ENCODE measurements at places on chromosomes 1 and 21. TPM values are rescaled to one million over a fixed set of nuclear protein-coding genes. Genes with fewer than 3 reads are reported as not detected.
A peak's percentile ranks its signal among the peaks of the same experiment; 100 is the strongest.

- DNase-seq, result no peak
Measured at GRCh38 chr1:91057784-91058183, 35.9 kb upstream of the ZNF644 start.

GRCh38 chr1:74333244-74333643 is 98.1 kb downstream of the TNNI3K start:
- no peak for DNase-seq

DNA sequence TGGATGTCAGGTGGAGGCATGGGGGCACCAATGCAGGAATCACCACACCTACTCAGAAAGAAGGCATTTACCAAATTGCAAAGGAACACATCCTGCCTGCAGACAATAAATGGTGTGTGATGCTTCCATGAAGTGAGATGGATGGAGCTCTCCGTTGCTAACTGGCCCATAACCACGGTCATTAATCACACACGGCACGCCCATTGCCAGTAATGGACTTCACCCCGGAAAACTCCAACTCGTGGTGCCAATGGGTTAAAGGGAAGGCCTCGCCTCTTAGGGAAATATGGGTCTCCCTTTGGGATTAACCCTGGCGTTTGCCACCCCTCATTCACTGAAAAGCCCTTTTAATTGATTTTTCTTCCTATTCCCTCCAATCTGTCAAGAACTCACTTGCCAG is 443.1 kb upstream of the DAB1 start:
- DNase-seq, result no peak

- no peak for DNase-seq
Measured at GRCh38 chr1:31273619-31274018, 23.0 kb downstream of the SNRNP40 start.

DNA sequence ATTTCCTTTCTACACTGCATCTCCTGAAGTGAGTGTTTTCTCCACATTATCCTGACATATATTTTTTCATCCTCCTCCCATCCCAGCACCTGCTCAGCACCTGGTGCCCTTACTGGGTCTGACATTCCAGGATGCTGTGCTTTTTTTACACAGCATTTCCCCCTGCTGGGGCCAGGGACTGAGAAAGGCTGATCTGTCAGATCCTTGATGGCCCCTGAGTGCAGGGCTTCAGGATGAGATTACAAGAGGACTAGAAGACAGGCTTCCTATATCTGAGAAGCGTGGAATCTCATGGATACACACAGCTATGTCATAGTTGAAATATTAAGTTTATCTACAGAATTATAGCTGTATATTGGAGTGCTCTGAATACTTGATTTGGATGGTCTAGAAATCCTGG is 24.4 kb downstream of the RCAN1 start:
- DNase-seq, result no peak

The DMRTA2 gene
- polyA plus RNA-seq, result 0.05 TPM

- DNase-seq, result no peak
Measured at GRCh38 chr1:184485751-184486723, 99.2 kb downstream of the C1orf21 start.

- DNase-seq, result no peak
Measured at GRCh38 chr1:244796719-244797406, 38.6 kb upstream of the COX20 start.

DNA sequence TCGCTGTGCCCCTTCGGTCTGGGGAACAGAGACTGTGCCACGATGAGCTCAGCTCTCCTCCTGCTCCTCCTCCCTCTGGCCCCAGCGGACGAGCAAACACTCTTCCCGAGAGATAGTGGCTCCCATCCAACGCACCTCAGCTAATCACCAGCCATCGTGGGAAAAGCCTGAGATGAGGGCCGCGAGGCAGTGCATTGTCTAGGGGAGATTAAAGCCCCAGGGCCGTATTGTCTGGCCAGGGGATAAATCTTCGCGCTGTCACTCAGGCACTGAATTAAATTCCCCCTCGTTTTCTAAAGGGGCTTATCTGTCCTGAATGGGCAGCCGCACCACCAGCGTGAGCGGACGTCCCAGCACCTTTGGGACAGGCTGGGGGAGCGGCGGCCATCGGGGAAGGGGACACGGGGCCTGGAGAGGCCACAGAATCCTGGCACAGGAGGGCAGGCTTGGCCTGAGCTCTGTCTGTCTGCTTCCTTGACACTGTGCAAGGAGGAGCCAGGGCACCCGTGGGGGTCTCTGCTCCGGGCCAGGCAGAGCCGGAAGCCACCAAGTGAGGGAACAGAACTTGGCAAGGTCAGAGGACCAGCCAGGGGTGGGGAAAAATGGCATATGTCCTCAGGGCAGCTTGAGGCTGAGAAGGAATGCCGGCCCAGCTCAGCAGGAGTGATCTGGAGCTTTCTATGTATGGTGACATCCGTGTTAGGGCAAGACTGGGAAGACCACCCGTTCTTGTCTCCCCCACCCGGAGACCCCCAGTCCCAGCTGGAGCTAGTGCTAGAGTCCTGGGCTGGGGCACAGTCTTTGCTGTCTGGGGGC is 32.3 kb downstream of the PRDM16 start:
- no peak for DNase-seq

- DNase-seq, result peak; percentile 83
Measured at GRCh38 chr1:6889875-6890480, 104.7 kb downstream of the CAMTA1 start.

DNA sequence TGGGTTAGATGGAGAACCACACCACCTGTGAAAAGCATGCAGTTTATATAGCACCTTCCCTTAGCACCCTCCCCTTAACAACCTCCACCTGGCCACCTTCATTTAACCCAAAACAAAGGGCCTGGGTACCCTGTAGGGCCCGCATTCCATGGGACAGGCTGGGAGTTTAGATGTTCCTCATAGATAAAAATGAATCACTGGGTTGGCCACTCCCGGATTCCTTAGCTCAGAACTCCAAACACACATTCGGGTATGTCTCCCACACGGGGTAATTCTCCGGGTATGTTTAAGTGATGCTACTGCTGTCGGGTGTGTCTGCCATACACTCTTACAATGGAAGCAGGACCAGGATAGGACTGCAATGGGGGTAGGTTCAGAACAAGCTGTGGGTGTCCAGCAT is 43.9 kb upstream of the FOXO6 start:
- DNase-seq, result no peak

GRCh38 chr1:98059620-98060019 is 138.8 kb upstream of the DPYD start:
- DNase-seq, result no peak

- DNase-seq, result no peak
Measured at GRCh38 chr1:48906729-48907128, 130.0 kb upstream of the BEND5 start.

- DNase-seq, result peak; percentile 87
Measured at GRCh38 chr1:6065093-6065858, 19.6 kb downstream of the KCNAB2 start.

The ZFYVE9 gene
- polyA plus RNA-seq, result 6.2 TPM

The SHE gene
- 16.4 TPM for polyA plus RNA-seq

GRCh38 chr1:230176871-230177411 is 109.9 kb downstream of the GALNT2 start:
- DNase-seq, result peak; percentile 92

GRCh38 chr1:11653101-11653860 is 948 bp downstream of the FBXO2 start:
- DNase-seq, result peak; percentile 54

DNA sequence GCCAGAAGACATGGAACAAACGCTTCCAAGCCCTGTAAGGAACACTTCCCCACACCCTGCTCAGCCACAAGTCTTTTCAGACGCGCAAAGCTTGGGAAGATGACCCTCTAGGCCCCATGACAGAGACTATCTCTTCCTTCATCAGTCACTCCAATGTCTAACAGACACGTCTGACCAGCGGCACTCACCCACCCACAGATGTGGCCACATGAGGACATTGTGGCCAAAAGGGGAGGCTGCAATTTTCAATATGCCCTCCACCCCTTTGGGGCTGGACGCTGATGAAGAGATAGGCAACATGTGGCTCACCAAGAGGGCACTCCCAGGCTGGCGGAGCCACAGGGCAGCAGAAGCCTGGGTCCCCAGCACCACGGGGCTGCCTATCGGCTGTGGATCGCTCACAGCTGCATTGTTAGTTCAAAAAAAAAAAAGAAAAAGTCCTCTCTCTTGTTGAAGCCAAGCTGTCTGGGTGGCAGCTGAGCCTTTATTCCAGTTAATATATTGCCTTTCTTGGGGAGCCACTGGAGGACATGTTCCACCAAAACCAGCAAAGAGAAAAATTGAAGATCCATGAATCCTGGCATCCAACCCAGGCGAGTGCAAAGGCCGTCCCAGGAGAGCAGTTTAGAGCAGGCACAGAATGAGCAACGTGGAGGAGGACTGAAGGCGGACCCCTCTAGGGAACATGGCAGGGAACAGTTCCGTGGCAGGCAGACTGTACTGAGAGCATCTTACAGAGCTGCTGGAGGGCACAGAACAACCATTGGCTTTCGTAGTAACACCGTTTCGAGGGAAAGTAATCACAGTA is 52.7 kb upstream of the GPR153 start:
- no peak for DNase-seq

- DNase-seq, result peak; percentile 64
Measured at GRCh38 chr1:200890818-200891773, 3.6 kb upstream of the INAVA start.

DNA sequence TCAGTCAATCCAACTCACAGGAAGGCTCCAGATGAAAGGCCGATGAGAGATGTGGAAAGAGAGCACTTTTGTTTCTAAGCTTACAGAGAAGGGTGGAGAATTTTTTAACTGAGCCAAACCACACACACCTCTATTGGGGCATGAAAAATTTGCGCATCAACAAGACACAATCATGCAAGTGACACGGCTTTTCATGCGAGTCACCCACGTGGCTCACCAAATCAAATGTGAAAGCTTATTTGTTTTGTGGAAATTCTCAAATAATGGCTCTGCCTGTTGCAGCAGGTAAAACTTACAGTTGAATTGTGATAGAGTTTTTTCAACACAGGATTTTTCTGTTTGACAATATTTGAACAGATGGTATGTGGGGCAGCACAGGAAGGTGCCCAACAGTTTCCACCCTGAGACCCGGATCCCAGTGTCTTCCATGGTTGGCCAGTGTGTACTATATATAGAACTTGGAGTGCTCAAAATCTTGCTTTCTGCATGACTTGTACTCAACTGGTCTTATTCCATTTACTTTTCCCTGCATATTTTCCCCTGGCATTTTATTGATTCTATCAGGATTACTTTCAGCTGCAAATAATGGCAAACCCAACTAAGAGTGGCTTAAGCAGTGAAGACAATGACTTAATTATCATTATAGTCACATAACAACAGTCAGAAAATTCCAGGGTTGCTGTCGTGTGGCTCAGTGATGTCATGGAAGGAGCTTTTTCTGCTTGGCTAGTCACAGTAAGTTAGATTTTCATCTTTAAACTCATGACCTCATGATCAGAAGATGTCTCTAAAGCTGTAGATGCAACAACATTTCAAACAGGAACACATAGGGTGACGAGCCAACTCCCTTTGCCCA is 90.6 kb upstream of the SIM2 start:
- no peak for DNase-seq

GRCh38 chr21:42887326-42887725 is 5.8 kb upstream of the NDUFV3 start:
- no peak for DNase-seq

DNA sequence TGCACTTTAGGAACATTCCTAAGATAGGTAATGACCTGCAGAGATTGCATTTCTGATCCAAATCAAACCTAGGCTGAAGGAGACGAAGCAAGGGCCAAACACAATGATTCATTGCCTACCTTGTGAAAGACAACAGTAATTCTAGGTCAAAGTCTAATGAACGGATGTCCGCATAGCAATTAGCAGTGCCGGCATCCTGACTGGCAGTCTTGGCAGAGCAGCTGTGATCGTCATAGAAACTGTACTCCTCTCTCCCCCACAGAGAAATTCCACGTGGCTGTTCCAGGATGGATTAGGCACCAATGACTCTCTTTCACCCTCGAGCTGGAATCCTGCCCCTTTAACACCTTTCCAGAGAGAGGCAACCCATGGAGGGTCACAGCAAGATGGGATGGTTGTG is 28.9 kb upstream of the VAV3 start:
- no peak for DNase-seq

GRCh38 chr1:175152006-175152652 is 40.4 kb downstream of the KIAA0040 start:
- peak; percentile 74 for DNase-seq

DNA sequence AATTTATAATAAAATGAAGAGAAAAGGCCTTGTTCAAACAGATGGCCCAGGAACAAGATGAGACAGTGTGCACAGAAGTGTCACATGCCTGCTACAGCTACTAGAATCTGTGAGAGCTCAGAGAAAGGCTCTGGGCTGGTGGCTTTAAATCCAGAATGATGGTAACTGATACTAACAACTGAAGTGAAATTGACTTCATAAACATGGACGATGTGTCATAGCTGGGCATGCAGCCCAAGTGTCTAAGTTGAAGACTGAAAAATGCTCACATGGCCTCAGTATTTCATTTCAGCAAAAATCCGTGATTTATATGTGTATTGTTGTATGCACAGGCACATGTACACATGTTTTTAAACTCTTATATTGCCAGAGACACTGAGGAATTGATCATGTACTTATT is 208.3 kb upstream of the RUNX1 start:
- peak; percentile 87 for DNase-seq

GRCh38 chr21:17921579-17922530 is 102.7 kb upstream of the C21orf91 start:
- DNase-seq, result no peak

The VAMP4 gene
- polyA plus RNA-seq, result 5.9 TPM

GRCh38 chr1:174958396-174958795 is 41.4 kb upstream of the CACYBP start:
- no peak for DNase-seq

- DNase-seq, result no peak
Measured at GRCh38 chr1:169576935-169577331, 9.3 kb downstream of the F5 start.

DNA sequence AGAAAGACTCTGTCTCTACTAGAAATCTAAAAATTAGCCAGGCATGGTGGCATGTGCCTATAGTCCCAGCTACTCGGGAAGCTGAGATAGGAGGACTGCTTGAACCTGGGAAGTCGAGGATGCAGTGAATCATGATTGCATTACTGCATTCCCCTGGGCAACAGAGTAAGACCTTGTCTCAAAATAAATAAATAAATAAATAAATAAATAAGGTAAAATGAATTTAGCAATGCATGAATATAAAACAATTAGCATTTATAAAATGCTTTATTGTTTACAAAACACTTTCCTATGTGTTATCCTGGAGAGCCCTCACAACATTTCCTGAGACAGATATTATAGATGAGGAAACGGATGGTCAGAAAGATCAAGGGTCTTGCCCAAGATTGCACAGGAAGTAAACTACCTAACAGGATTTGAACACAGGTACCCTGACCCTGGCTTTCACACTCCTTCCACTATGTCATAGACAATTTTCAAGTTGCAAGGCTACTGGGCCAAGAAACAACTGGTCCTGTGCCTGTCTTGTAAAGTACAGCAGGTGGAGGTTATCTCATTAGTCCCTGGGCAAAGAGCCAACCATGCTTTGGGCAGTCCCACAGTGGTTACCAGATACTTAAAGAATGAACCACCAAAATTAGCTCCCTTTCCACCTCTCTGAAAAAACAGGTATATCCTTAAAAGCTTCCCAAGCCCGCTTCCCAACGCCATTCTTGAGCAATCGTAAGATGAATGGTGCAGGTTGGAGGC is 15.4 kb upstream of the VSIG8 start:
- DNase-seq, result no peak

The CFAP45 gene
- 9.4 TPM for polyA plus RNA-seq

The OTUD7B gene
- polyA plus RNA-seq, result 9.6 TPM

- DNase-seq, result no peak
Measured at GRCh38 chr1:177960939-177961622, 8.8 kb downstream of the SEC16B start.

The S100A8 gene
- polyA plus RNA-seq, result 42.3 TPM
